ENCODE measurements at places on chromosomes 3 and 15.
A peak's percentile ranks its signal among the peaks of the same experiment; 100 is the strongest.

- no peak for DNase-seq
Measured at GRCh38 chr3:46695177-46695961, 1.9 kb upstream of the ALS2CL start.

- no peak for DNase-seq
Measured at GRCh38 chr15:69140306-69140705, 20.1 kb upstream of the GLCE start.

- DNase-seq, result peak; percentile 79
Measured at GRCh38 chr3:190826018-190826417, 36.5 kb downstream of the GMNC start.

- no peak for DNase-seq
Measured at GRCh38 chr3:33385423-33385822, 54.8 kb downstream of the UBP1 start.

DNA sequence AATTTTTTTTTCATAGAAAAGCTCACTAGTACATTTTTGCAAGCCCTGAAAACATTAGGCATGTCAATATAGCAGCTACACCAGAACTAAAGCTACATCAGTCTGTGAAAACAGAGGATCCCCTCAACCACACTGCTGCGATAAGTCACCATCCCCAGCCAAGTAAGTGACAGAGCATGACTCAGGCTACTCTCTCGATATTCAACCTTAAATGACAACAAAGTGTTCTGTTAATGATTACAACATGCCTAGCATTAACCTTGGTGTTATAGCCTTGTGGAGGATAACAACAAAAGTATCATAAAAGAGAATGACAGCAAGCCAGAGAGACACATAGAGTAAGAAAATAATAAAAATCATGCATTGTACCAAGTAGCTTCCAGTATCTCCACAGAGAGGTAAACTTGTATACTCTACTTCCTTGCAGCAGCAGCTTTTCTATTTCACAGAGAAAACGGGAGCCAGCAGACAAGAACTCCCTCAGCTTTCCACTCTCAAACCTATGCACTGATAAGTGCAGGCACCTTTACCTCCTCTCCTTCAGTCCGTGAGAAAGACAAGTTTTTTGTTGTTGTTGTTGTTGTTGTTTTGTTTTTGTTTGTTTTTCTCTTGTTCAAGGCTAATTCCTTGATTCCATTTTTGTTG, 76.6 kb downstream of the GBE1 start:
- no peak for DNase-seq

- DNase-seq, result no peak
Measured at GRCh38 chr15:80201256-80202015, 48.6 kb downstream of the FAH start.

DNA sequence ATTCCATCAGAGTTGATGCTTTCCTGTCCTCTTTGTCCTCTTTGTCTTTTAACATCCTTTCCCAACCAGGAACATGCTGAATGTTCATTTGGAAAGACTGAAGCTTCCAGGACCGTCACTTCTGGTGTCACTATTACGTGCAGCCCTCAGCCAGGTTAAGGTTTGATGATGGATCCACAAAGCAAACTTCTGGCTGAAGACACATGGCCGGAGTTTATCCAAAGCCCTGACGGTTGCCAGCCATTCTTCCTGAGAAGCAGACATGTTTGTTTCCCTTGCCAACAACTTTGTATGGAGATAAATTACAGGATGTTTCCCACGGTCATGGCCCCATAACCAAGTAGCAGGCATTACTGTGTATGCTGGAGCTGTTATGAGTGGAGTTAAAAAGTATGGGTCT, 236.9 kb downstream of the THSD4 start:
- DNase-seq, result no peak

DNA sequence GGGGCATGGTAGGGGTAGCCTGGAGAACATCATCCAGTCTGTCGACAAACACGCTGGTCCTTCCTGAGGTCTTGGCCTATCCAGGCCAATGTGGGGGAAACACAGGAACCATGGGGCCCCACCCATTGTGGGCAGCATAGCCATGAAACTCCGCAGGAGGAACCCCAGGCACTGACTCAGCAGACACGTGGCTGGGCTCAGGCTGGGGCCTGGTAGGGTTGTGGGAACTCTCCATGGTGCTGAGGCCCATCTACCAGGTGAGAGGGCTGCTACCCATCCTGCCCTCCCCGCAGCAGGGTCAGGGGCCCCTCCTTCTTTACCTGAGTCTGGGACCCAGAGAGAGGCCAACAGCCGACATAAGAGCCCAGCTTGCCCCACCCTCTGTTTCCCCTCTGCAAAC, 22.6 kb upstream of the CACNA2D2 start:
- no peak for DNase-seq

GRCh38 chr3:170007031-170007663, 30.6 kb upstream of the GPR160 start:
- peak; percentile 61 for DNase-seq

GRCh38 chr15:49415638-49416037, 7.4 kb upstream of the FGF7 start:
- peak; percentile 81 for DNase-seq

DNA sequence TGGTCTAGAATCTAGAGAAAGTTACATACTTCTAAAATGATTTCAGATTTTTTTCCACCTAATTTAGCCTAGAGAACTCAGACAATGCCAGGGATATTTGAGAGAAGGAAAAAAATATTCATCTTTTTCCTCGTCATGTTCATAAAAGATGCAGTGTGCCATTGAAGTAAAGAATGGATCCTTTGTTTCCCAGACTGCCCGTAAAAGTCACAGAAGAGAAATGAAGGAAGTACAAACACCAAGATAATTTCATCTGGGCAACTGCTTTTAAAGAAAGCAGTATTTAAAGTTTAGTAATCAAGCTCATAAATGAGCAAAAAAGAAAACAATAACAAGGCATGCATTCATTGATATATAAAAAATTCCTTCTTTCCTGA, 47.2 kb downstream of the TTC23 start:
- no peak for DNase-seq

GRCh38 chr3:177197727-177198460, 612 bp upstream of the TBL1XR1 start:
- DNase-seq, result no peak

DNA sequence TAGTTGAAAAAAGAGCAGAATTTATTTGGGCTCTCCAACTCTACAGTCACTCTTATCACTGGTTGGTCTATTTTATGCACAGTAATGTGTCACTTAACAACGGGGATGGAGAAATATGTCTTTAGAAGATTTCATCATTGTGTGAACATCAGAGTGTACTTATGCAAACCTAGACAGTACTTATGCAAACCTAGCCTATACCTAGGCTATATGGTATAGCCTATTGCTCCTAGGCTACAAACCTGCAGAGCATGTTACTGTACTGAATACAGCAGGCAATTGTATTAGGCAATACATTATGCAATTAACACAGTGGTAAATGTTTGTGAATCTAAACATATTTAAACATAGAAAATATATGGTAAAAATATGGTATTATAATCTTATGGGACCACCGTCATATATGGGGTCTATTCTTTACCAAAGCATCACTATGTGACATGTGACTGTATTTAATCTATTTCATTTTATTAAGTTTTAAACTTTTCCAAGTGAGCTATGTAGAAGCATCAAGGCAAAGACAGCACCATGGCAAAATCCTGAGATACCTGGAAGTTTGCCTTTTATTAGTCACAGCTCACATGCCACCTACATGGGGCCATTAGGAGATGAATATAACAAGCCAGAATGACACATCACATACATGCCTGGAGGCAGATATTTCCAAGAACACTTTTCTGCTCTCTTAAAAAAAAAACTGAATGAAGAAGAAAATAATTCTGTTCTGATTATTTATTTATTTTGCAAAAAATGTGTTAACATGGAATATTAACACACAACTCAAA, 537.4 kb downstream of the TUSC7 start:
- no peak for DNase-seq

GRCh38 chr15:50003786-50004334, 115.2 kb downstream of the ATP8B4 start:
- peak; percentile 91 for DNase-seq

DNA sequence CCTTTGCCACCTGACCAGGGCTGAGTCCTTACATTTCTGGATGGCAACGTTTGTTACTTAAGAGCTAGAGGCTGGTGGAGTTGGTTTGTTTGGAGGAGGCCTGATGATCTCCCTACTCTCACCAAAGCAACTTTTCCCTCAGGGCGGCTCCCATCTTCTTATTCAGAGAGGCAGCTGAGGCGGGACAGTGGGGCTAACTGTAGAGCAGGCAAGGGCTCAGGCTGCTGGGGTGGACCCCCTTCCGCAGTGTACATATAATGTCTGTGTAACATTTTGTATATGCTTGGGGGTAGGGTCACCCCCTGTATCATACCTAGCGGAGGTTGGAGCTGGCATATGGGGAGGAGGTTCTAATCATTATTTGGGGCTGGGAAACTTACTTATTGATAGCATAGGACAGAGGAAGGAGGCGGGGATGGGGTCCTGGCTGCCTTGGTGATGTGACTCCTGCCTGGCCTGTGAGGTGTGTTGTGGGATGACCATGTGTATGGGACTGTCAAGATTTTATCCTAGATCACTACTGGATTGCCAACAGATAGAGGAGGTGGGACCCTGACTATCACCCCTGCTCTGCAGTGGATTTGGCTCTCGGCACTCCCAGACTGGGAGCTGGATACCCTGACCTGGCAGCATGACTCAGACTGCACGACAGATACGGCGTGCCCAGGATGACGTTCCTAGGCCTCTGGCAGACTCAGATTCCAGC, 52.5 kb upstream of the UBE2Q2 start:
- DNase-seq, result no peak

DNA sequence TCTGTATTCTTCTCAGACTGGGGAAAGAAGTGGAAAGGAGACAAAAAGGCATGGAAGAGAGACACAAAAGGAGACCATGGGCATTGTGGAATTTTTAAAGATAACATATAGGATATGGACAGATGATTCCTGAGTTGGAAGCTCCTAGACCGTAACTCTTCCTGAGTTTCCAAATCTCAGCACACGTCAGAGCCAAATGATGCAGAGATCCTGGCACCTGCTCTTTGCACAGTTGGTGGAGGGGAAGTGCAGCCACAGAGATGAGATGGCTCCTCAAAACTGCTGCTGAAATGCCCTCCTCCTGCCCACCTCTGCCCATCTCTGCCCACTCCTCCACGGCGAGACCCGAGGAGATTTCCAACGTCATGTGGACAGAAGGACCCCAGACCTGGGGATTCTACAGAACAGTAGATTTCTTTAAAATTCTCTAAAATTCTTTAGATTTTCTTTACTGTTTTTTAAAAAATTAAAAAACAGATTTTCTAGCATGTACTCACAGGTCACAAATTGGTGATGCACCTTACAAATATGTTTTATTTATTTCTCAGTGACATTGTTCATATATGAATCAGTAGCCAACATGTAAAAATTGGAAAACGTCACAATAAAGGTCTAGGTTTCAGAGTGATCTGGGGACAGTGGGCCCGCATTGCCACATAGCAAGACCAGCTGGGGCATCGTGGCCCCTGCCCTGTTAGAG, 8.1 kb downstream of the CPN2 start:
- no peak for DNase-seq

GRCh38 chr3:178849199-178849910, 222.3 kb downstream of the ZMAT3 start:
- DNase-seq, result no peak

DNA sequence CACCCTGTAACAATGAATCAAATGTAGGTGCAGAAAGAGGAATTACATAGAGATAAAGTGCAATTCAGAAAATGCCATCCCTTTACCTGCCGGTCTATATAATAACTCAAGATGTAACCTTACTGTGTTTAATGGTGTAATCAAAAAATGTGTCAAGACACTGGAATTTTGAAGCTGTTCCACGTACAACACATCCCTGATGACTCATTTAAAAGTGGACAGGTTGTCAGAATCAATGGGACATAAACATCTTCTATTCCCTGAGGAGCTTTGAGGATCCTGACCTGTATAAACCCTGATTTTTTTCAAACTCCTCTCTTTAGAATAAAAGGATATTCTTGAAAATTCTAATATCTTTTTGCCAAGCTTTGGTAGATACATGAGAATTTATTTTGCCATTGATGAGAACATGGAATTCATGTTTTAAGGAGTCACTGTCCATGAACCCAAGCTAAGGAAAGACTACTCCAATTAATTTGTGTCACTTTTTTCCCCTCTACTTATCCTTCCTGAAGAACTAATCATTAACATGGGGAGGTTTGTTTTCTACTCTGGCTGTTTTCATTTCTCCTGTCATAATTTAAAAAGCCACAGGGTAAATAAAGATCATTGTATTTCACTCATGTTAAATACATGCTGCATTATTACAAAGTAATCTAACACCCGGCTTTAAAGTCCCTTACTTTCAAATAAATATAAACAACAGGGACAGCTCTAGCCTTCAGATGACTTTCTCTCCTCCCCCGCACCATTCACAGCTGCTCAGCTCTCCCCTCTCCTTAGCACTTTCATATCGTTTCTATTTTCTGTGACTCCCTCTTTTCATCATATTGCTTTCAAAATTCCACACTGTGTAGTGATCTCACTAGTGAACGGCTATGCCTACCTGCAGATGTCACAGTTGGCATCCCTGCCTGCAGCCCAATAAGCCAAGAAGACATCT, 138.3 kb downstream of the TAFA4 start:
- DNase-seq, result no peak

- peak; percentile 61 for DNase-seq
Measured at GRCh38 chr3:20060974-20061685, 20.9 kb downstream of the KAT2B start.

DNA sequence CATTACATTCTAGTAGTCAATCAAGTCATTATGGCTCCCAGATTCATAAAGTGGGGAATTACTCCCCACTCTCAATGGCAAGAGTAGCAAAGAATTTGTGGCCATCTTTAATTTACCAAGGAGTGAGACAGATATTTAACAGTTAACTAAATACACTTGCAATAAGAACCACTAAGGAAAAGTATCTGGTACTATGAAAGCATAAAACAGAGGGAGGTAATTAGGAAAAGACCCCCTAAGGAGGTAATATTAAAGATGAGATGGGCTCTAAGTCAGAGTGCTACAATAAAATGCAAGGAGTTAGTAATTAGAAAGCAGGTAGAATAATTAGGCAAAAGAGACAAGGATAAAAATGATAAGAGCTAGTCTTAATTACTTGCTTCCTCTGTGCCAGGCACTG, 301.9 kb downstream of the CHL1 start:
- DNase-seq, result no peak

GRCh38 chr3:145094355-145094941, 1066.5 kb downstream of the PLOD2 start:
- peak; percentile 66 for DNase-seq

GRCh38 chr15:101489237-101489598, 289 bp downstream of the PCSK6 start:
- no peak for DNase-seq

DNA sequence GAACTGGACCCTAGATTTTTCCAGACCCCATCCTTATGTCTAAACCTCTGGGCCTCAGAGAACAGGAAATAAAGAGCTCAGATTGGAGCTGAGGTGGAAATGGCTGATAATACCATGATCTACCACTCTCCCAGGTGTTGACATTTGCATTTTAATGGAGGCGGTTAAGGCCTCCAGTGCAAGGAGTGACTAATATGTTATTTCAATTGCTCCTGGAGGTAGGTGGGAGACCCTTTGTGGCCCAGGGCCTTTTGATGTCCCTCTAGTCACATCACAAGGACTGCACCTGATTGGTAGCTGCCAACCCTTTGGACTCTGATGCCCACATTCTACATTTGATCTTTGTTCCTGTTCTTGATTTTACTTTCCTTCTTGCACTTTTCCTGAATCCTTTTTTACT, 9.0 kb upstream of the ADCY5 start:
- no peak for DNase-seq

GRCh38 chr3:37974121-37975083, 16.2 kb upstream of the VILL start:
- peak; percentile 41 for DNase-seq

- DNase-seq, result no peak
Measured at GRCh38 chr3:18758047-18758704, 333.0 kb upstream of the SATB1 start.

- no peak for DNase-seq
Measured at GRCh38 chr3:16191591-16191990, 17.1 kb downstream of the GALNT15 start.

Data from fibroblast of gingiva (primary cell).